ENCODE measurements at places on chromosomes 1 and 21.
A peak's percentile ranks its signal among the peaks of the same experiment; 100 is the strongest.

DNA sequence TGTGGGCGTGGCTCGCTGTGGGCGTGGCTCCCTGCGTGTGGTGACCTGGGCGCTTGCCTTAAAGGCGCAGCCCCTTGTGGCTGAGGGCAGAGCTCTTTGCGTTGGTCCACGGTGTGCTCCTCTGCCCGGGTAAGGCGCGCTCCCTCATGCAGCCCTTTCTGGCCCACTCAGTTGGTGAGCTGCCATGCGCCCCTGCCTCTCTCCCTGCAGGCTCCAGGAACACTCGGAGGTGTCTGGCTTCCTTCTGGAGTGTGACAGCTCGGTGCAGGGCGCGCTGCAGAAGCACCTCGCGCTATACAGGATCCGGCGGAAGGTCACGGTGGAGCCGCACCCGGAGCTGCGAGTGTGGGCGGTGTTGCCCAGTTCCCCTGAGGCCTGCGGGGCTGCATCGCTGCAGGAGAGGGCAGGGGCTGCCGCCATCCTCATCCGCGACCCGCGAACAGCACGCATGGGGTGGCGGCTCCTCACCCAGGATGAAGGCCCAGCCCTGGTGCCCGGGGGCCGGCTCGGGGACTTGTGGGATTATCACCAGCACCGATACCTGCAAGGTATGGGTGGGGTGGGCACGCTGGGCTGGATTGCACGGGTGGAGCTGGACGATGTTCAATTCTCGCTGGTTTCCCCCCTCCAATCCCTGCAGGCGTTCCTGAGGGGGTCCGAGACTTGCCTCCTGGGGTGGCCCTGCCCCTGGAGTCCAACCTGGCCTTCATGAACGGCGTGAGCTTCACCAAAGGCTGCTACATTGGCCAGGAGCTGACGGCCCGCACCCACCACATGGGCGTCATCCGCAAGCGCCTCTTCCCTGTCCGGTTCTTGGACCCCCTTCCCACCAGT is 9.1 kb downstream of the IBA57 start:
- no peak for DNase-seq

DNA sequence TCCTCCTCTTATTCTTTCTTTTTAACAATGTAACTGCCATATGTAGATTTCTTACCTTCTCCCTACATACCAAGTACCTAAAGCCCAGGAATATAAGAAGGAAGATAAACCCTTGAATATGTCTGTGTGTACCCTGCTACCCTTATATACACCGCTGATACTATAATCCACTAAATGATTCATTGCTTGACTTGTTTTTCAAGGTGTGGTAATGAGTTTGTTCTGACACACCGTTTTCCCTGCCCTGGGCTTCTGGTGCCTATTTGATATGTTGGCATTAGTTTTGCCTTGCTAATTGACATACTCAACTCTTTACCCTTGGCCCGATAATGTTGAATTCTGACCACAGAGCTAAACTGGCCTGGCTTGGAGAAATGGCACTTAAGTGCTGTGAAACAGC is 64.3 kb downstream of the IL23R start:
- no peak for DNase-seq

GRCh38 chr1:77900687-77901293 is 12.4 kb downstream of the NEXN start:
- peak; percentile 15 for DNase-seq

DNA sequence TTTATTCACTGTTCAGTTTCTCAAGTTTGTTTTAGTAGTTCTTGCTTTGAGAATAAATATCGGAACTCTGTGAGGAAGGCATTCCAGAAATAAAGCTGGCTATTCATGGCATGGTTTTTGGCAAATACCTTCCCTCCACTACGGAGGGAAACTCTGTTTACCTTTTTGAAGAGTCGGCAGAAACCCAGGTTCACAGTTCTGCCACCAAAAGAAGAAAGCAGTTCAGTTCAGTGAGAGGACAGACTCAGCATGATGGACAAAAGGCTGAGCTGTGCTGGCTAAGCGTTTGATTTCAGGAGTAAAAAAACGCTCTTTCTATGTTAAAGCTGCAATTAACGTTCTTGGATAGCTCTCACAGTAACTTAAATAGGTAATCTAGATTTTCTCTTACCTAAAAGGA is 42.4 kb downstream of the CNN3 start:
- DNase-seq = no peak

DNA sequence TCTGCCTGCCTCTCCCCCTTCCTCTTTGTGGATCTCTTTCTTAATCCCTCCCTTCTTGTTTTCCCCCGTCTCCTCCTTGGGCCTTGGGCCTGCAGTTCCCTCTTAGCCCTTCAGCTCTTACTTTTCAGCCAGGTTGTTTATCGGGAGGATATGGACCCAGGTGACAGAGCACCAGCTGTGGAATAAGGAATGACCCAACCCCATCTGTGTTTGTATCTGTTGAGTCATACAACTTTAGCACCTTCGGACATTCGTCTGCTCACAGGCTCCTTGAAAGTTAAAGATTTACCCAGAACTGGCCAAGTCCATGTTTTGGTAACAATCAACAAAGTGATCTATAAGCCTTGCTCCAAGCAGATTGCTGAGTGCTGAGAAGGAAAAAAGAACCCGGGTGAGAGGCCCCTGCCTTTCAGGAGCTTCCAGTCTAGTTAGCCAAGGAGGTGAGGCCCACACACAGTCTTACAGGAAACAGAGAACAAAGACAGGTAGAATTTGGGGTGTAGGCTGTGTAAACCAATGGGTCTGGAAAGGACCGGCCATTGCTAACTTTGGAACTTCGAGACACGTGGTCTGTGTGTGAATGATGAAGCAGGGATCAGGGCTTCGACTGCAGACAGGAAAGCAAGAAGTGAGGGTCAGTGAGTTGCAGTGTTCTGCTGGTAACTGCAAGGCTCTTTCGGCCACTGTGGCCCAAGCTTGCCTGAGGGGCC is 66.7 kb upstream of the F3 start:
- no peak for DNase-seq

- DNase-seq = no peak
Measured at GRCh38 chr21:46150073-46150472, 5.3 kb downstream of the FTCD start.

DNA sequence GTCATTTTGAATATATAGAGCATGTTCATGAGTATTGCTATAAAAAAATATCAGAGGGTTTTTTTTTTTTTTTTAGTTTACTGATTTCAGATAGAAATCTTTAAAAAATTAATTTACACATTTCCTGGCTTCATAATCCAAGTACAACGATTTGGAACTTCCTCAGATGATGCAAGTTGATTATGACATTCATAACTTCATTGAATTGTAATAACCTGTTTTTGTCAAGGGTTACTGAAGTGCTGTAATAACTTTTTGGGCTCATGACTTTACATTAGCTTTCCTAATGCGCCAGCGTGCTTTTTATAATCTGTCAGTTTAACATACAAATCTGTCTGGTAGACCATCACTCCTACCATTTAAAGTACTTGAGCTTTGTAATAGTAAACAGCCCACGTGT is 81.3 kb downstream of the SASS6 start:
- no peak for DNase-seq

- no peak for DNase-seq
Measured at GRCh38 chr1:247173431-247173830, 1.6 kb upstream of the ZNF124 start.

GRCh38 chr1:118963456-118964430 is 24.4 kb downstream of the TBX15 start:
- no peak for DNase-seq

DNA sequence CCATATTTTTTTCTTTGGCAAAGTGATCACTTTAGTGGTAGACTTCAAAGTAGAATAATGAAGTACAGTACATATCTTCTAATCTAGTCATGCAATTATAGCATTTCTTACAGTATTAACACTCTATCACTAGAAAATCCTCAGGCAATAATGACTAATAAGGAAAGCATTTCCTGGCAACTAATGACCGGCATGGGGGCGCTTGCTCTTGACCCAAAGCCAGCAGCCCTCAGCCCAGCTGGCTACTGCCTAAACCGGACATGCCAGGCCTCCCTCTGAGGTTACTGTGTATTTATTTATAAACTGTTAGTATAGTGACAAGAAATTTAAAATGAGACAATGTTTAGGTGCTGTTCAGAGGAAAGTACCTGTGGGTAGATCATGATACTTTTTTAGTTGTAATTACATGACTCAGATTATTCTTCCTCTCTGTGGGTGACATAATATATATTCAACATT is 633.8 kb downstream of the PTPRC start:
- DNase-seq = no peak

GRCh38 chr1:179187735-179188471 is 41.6 kb downstream of the ABL2 start:
- no peak for DNase-seq

DNA sequence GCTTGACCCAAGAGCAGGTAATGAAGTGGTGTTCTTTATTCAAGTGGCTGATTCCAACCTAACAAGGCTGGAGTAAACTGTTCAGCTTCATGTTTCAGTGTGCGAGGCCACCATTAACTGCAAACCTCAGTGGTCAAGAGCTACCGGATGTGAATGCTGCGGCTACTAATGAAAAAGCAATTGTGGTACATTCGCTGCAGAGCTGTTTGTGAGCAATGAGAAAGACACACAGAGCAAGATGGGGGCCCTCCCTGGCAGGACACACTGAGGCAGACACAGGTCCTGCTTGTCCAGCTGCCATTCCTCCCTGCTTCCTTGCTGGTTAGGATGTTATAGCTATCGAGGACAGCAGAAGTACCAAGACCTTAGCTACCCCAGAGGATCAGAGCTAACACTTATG is 26.1 kb downstream of the SYF2 start:
- DNase-seq = no peak

DNA sequence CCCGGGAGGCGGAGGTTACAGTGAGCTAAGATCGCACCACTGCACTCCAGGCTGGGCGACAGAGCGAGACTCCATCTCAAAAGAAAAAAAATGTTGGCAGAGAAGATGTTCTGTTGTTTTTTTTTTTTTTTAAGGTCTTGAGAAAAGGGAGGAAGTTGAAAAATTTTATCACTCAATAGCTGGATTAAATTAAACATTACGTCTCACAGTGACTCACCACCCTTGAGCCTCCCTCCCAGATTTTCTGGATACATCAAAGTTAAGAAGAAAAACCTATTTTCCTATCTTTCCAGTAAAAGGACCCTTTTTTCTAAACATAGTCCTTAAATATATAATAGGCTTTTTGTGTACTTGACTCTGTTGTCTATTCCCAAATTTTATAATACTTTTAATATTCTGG is 35.5 kb downstream of the IFNAR1 start:
- DNase-seq = no peak

- DNase-seq = no peak
Measured at GRCh38 chr21:36803051-36803645, 104.2 kb downstream of the SIM2 start.

DNA sequence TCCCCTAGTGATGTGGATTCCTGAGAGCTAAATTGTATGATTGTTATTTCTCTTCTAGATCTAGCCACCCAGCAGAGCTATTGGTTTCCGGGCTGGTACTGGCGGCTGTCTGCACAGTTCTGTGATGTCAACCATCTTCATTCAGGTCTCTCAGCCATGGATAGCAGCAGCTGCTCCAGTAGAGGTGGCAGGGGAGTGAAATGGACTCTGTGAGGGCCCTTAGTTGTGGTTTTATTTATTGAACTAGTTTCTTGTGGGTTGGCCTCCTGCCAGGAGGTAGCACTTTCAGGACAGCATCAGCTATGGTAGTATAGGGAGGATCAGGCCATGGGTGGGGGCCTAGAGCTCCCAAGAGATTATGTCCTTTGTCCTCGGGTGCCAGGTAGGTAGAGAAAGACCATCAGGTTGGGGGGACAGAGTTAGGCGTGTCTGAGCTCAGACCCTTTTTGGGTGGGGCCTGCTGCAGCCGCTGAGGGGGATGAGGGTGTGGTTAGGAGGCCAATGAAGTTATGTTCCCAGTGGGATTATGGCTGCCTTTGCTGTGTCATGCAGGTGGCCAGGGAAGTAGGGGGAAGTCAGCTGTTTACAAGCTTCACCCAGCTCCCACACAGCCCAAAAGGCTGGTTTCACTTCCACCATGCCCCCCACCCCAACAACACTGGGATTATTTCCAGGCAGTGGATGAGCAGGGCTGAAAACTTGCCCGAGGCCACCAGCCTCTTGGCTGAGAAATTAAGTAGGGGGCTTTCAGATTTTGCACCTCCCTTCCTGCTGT is 55.1 kb upstream of the RGS4 start:
- no peak for DNase-seq

DNA sequence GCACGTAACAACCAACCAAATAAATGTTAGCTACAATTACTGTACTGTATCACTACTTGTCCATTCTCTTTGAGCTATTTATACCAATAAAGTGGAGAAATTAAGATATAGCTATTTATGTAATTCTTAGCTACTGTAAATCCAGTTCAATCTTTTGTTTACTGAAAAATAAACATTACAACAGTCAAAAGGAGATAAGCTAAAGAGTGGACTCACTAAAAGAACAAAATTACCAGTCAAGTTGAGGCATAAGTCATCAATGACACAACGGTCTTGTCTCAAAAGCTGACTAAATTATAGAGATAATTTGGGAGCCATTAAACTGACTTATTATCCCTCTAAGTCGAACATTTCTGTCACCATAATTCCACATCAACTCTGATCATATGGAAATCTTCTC is 22.5 kb downstream of the TGFBR3 start:
- DNase-seq = no peak

DNA sequence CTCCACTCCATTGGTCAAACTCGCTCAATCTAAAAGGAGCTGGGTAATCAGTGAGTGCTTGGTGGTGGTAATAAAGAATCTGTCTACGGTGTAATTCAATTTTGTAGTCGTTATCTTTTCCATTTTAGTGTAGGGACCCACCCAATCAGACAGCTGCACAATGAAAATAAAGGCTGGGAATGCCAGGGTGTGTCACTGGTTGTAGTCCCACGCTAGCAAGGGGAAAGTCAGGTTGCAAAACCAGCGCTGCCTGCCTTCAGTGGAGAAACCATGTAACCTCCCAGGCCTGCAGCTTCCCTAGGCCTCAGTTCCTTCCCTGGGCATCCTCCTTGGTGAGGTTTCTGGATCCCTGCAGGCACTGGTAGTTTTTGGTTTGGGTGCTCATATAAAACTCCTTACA is 49.4 kb upstream of the PPP2R5A start:
- no peak for DNase-seq

- DNase-seq = no peak
Measured at GRCh38 chr1:81802707-81803430, 2.1 kb downstream of the ADGRL2 start.

- DNase-seq = no peak
Measured at GRCh38 chr1:242454262-242455051, 70.0 kb downstream of the PLD5 start.

DNA sequence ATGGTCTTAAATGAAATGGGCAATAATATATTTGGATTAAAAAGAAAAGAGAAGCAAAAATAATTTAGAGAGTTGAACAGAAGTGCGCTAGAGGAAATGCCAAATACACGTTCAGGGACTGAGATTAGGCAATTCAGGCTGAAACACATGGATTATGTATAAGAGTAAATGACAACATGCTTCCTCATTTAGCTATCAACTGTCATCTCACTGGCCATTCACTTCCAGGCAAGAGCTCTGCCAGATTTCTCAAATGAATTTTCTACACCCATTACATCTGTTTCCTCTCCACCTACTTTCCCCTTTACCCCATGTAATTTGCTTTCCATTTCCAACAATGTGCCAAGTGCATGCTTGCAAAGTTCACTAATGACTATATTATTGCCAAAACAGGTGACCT is 582.4 kb downstream of the LTN1 start:
- DNase-seq = no peak

- DNase-seq = no peak
Measured at GRCh38 chr1:151847867-151848596, 5.5 kb downstream of the THEM5 start.

Data from right renal cortex interstitium (tissue), 3 donors.